ENCODE measurements at places on chromosomes 1 and 21.

GRCh38 chr1:99481391-99481996 lies 164.4 kb upstream of the PALMD start:
- no peaks in the 10 kb centered on the region for H3K36me3 ChIP-seq
- no peak overlapping the region for H3K27ac ChIP-seq
- H3K4me3 ChIP-seq, result no peak overlapping the region
- H3K27me3 ChIP-seq, result no peaks in the 10 kb centered on the region
- no peak for DNase-seq
- H3K4me1 ChIP-seq, result no peaks in the 10 kb centered on the region

DNA sequence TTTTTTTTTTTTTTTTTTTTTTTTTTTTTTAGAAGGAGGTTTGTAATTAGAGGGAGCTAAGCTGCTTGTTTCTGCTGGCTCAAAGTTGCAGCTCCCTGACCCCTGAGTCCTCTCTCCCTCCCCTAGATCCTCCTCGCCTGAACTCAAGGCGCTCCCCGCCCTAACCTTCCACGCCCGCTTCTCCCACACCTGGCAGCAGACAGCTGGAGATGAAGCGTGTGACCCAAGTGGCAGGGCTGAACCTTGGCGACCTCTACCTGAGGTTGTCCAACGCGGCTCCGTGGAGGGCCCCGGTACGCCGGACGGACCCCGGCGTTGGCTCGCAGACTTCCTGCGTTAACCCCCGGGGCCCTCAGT lies 795 bp downstream of the NGF start:
- DNase-seq, result no peak
- no peaks in the 10 kb centered on the region for H3K4me1 ChIP-seq
- H3K27me3 ChIP-seq, result no peaks in the 10 kb centered on the region
- H3K36me3 ChIP-seq, result no peaks in the 10 kb centered on the region
- no peak overlapping the region for H3K27ac ChIP-seq
- H3K4me3 ChIP-seq, result no peak overlapping the region

GRCh38 chr1:69403756-69404320 lies 163.9 kb upstream of the LRRC7 start:
- no peak overlapping the region for H3K27ac ChIP-seq
- no peaks in the 10 kb centered on the region for H3K4me1 ChIP-seq
- H3K27me3 ChIP-seq, result no peaks in the 10 kb centered on the region
- no peaks in the 10 kb centered on the region for H3K36me3 ChIP-seq
- H3K4me3 ChIP-seq, result no peak overlapping the region
- no peak for DNase-seq

GRCh38 chr1:92902406-92902744 lies 58.9 kb downstream of the DIPK1A start:
- H3K27me3 ChIP-seq, result no peaks in the 10 kb centered on the region
- no peak for DNase-seq
- H3K4me1 ChIP-seq, result no peaks in the 10 kb centered on the region
- no peaks in the 10 kb centered on the region for H3K36me3 ChIP-seq

All from naive thymus-derived CD4-positive, alpha-beta T cell (primary cell).